ENCODE measurements at places on chromosomes 7 and 10.
A peak's percentile ranks its signal among the peaks of the same experiment; 100 is the strongest.

GRCh38 chr7:156753229-156753560 lies 112.6 kb downstream of the RNF32 start:
- DNase-seq, result no peak

GRCh38 chr7:157863906-157864810 lies 527.4 kb downstream of the DNAJB6 start:
- no peak for DNase-seq

DNA sequence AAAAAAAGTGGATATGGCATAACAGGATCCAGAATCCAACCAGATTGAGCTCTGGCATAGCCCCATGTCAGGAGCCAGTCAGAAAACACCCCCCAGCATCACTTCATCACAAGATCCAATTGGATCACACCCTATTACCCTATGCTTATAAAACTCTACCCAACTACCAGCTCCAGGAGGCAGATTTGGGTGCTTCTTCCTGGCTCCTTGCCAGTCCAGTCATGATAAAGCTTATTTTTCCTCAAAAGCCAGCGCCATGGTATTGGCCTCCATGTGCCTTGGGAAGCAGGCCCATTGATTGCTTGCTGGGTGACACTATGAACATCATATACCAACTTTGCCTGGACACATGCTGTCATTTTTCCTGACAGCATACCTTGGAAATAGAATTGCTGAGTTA lies 281.4 kb upstream of the MKLN1 start:
- no peak for DNase-seq

DNA sequence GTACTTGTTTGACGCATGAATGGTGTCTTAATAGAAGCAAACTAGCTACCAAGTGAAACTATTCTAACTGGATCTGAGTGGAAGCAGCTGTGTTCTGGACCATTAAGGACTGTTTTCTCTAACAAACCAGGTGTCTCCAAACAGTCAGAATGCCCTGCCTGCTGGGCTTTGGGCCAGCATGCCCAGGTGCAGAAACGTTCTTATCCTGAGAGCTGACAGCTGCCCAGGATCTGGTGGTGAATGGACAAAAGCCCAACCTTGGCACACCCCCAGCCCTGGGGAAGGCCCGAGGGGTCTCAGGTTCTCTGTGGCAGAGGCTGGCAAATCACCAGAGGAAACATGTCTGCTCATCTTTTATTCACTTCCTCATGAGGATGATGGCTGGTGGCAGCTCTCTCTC lies 48.2 kb upstream of the LAMB4 start:
- DNase-seq, result no peak

GRCh38 chr10:31587691-31588090 lies 268.7 kb downstream of the ZEB1 start:
- no peak for DNase-seq

GRCh38 chr10:46992803-46993561 lies 81.8 kb downstream of the PTPN20 start:
- no peak for DNase-seq

DNA sequence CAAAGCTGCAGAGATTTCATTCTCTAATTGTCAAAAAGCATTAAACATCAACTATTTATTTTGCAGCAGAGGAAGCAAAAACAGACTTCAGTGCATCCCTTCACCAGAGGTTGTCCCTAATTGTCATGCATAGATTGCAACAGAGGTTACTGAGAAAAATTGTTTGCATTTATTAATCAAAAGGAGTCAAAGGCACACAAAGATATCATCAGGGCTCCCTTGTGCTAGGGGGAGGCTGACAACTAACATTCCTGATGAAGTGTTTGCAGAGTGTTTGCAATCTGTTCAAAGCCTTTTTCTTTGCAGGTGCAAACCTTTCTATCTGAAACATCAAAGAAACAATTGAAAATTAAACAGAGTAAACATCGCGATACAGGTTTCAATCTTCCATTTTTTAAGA lies 227.5 kb downstream of the TEX36 start:
- DNase-seq, result no peak

- peak; percentile 45 for DNase-seq
Measured at GRCh38 chr10:119341459-119342301, 134.3 kb downstream of the GRK5 start.

DNA sequence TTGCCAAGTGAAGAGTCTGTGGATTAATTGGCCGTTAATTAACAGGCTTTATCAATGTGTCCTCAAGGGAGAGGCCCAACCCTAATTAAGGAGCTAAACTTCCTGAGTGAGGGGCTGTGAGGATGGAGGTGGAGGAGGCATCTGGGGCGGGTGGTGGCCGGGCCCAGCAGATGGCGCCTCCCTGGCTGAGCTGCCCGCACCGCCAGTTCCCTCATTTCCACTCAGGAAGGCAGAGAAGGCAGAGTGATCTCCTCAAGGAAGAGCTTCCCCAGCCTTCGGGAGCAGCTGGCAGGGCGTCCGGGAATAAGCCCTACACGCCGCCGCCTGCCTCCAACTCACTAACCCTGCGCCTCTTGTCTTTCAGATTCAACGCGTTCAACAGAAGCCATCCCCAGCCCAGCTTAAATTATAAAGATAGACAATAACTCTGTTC lies 112.2 kb downstream of the CYTH3 start:
- peak; percentile 55 for DNase-seq

DNA sequence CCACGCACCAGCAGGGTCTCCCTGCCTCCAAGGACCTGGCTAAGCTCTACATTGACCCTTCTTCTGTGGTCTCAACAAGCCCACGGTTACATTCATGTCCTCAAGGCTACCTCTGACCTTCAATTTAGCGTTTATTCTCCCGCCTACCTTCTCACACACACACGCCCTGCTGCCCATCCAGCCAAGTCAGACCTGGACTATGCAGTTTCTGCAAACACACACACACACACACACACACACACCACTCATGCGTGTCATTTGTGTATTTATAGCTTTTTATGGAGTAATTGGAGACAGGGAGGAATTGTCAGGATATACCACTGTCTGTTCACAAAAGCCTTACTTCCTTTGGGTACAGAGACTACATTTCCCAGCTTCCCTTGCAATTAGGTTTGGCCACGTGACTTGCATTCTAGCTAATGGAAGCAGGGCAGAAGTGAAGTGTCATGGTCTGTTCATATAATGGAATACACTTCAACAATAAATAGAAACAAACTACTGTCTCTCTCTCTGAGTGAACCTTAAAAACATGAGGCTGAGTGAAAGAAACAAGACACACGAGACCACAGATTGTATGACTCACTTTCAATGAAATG lies 53.8 kb upstream of the CPXM2 start:
- no peak for DNase-seq

- DNase-seq, result no peak
Measured at GRCh38 chr7:1610678-1611302, 41.0 kb upstream of the PSMG3 start.

DNA sequence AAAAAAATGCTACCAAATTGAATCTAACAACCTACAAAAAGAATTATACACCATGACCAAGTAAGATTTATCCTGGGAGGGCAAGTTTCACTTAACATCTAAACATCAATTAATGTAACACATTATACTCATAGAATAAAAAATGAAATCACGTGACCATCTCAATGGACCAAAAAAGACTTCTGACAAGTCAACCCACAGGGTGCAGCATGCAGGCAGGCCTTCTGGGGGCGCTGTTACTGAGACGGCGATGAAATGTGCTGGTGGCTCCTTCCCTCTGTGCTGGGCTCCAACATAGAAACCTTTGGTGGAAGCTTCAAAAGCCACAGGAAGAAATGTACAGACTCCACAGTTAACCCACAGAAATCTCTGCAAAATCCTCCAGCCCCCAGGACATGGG lies 103.1 kb downstream of the INHBA start:
- DNase-seq, result no peak

DNA sequence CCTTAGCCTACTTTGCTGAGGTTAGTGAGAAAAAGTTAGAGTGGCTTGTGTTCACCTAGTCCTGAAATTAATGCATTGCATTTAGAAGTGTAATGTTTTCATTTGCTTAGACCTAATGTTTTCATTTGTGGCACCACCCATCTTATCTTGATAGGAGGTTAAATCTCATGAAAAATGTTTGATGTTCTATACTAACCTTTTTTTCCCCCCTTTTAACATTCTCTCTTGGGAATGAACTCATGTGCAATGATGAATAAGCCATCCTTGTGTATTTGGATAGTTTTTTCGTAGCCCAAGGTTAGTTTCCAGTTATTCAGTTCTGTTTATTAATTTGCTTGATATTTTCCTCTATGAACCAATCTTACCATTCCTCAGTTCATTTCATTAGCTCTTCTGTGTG lies 2.8 kb downstream of the FHIP2A start:
- no peak for DNase-seq

- no peak for DNase-seq
Measured at GRCh38 chr10:4215485-4215884, 430.5 kb upstream of the KLF6 start.

GRCh38 chr10:133357285-133358161 lies at the start of gene FUOM:
FUOM (minus strand) TSS chr10:133358019; CDS start chr10:133358007, 12 bp downstream.
- no peak for DNase-seq

- no peak for DNase-seq
Measured at GRCh38 chr7:69553190-69553589, 45.1 kb upstream of the AUTS2 start.

DNA sequence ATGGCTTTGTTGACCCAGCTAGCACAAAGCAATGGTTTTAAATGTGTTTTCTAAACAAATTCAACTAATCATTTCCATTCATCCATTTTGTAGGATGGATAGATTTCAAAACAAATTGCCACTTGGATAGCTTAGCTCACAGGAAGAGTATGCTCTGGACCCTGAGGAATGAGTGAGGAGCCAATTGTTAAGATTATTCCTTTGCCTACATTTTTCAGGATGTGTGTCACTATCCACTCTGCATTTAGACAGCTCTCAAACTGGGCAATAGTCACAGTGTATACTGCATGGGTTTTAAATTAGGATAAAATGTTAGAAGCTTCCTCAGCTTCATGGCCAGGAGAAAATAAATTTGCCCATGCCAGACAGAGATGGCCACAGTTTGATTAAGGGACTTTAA lies 605.6 kb upstream of the TEX47 start:
- DNase-seq, result no peak

All from mucosa of gallbladder (tissue), 1 donor.